Activated naive CD4-positive, alpha-beta T cell (primary cell): ENCODE measurements at places on chromosomes 12 and 14.
A peak's percentile ranks its signal among the peaks of the same experiment; 100 is the strongest.

- no peak for DNase-seq
Observed at GRCh38 chr14:30195941-30196340, 268.3 kb upstream of the PRKD1 start.

- DNase-seq, result no peak
Observed at GRCh38 chr12:30564394-30564793, 131.3 kb downstream of the IPO8 start.

DNA sequence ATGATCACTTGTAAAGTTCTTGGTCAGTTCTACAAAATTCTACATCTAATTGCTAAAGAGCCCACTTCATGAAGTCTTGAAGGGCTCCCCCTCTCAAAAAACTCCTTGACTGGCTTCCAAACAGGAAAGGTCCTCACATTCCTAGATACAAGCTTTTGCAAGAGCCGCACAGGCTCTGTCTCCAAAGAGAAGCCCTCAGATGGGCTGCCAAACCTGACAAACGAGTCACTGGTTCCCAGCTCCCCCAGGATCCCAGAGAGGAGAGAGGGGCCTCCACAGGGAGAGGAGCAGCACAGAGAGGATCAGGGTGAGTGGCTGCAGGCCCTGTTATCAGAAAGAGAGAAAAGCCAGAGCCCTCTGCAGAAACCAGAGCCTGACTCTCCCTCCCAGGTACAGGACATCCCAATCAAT, 5.8 kb downstream of the NID2 start:
- no peak for DNase-seq

GRCh38 chr14:70008284-70009262, 129.4 kb downstream of the SMOC1 start:
- DNase-seq, result no peak

GRCh38 chr14:75484711-75485429, 37.4 kb upstream of the BATF start:
- DNase-seq, result no peak

DNA sequence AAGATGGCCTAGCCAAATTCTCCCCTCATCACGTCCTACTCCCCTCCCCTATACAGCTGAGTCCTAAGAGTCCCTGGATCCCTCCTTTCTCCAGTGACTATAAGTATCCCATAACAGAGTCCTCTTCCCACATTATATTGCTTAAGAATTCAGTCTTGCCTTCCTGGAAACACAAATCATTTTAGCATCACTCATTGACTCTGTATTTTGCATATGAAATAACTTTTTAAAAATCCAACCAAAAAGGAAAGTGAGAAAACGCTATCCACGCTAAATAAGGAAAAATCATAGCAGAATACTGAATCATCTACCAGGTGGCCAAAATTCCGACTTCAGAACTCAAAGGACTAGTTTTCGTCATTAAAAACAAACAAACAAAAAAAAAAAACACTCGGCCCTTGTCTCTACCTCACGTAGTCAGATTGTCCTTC, 130.2 kb downstream of the GCH1 start:
- no peak for DNase-seq

DNA sequence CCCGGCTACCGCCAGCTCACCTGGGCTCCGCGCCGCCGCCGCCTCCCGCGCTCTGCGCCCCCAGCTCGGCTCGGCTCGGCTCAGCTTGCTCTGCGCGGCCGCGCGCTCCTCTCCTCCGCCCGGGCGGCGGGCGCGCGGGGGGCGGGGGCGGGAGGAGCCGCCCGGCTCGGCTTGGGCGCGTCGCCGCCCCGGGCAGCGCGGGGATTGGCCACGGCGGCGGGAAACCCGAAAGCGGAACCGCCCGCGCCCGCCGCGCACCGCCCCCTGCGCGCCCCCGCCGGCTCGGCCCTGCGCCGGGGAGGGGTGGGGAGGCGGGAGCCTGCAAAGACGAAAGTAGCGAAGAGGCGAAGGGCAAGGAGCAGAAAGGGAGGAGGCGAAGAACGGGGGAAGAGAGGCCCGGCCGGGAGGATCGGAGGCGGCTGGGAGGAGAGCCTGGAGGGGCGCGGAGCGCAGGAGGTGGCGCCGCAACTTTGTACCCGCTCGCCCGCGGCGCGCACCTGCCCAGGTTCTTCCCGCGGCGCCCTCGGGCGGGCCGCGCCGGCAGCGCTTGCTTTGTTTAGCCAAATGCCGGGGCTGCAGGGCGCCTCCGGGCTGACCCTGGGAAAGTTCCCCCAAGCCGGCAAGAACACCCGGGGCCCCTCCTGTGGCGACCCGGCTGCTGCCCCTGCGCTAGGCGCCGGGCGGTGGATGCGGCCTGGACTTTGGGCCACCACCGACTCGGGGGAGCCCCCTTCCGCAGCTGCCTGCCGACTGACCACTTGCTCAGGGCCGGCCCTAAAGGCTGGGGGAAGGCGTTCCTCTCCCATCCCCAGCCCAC, at the start of gene CAMKK2:
Gene CAMKK2, minus strand, starts transcription at position 92 of the 817 bp plus-strand sequence. CDS start 22,183 bp downstream, outside the sequence.
- DNase-seq, result peak; percentile 53

DNA sequence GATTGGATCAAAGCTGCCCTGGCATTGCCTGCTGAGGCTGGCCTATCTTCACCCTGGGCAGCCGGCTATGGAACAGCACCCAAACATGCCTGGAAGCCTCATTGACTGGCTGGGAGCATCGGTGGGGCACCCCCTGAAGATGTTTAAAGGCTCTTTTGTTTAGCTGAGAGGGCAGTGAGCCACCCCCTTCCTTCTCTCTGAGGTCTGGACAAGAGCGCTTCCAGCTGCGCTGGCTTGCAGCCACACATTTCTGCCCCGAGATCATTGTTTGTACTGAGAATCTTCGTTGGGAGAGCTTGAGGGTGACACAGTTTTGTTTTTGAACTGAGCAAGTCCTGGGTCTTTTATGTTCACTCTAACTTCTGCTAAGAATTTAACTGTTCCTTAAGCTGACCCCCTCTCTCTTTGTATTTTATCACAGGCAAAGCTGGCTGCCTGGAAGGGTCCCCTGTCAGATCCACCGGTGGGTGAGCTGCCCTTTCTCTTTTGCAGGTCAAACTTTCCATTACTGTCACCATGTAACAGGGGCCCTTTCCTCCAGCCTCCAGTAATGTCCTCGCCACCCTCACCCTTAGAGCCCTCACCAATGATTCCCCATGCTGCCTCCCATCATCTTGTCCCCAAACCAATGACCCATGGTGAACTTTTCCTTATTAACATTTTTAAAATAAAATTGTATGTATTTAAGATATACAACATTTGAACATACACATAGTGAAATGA, 212.2 kb downstream of the KIF26A start:
- DNase-seq, result no peak

DNA sequence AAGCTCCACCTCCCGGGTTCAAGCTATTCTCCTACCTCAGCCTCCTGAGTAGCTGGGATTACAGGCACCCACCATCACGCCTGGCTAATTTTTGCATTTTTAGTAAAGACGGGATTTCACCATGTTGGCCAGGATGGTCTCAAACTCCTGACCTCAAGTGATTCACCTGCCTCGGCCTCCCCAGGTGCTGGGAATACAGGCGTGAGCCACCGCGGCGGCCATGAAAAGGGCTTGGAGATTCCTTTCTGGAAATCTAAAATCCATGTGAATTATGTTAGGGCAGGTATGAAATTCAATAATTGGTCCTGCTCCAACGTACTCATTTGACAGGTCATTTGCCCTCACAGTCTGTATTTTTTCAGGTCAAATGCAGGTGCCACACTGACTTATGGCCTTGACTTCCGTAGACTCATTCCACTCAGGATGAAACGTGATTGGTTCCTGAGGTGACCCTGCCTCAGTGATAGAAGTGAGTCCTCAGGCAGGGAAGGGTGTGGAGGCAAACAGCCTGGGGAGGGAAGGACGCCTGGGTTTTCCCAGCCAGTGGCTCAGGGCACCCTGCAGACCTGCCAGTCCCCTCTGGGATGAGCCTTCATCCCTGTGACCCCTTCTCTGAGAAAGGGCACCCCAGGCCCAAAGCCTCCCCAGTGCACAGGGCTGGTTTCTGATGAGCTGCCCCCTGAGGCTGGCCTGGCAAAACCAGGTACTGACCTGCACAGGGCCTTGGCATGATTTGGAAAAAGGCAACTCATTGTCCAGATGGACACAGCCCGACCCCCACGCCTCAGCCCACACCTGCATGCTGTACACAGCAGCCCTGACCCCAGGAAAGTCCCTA, 48.7 kb downstream of the PSMA6 start:
- no peak for DNase-seq

DNA sequence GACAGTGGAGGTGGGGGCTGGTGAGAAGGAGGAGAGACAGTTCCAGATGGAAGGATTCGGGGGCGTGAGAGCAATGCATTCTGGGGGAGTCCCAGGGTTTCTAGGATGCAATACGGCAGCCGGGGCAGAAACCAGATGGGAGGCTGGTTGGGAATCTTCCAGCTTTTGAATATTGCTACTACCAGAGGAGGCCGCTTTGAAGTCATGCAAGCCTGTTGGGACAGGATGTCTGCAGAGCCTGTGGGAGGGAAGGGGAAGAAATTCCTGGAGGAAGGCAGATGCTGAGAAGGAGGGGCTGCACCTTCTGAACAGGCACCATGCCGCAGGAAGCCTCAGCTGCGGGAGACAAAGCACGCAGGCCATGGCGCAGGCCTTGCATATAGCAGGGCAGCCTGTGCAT, 105.4 kb downstream of the APAF1 start:
- no peak for DNase-seq

GRCh38 chr12:54053751-54054741, at the start of gene HOXC4:
Gene HOXC4 (plus strand): TSS chr12:54053835. CDS start chr12:54053923, 88 bp downstream.
- no peak for DNase-seq

DNA sequence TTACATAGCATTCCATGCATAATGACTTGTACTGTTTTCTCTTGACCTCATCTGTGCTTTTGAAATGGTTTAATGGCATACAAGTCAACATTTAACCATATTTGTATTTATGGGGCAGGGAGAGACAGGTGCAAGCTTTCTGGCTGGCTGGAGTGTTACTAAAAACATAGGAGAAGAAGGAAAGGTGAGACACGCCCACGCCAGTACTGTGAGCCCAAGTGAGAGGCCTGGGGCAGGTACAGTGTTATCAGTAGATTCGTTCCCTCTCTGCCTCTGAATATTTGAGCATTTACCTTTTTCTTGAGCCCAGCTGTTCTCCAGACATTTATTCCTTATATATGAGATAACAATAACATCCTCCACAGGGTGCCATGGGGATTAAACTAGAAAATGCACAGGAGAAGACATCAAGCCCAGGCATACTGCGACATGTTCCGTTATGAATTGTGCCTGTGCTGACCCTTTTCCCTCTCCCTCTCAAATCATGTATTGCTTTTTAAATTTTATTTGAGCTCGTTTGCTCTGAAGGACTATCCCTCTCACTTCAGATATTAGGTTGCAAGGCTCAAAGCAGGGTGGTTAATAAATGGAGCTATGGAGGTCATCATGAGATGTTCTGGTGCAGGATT, 34.6 kb upstream of the TUBA1C start:
- no peak for DNase-seq

DNA sequence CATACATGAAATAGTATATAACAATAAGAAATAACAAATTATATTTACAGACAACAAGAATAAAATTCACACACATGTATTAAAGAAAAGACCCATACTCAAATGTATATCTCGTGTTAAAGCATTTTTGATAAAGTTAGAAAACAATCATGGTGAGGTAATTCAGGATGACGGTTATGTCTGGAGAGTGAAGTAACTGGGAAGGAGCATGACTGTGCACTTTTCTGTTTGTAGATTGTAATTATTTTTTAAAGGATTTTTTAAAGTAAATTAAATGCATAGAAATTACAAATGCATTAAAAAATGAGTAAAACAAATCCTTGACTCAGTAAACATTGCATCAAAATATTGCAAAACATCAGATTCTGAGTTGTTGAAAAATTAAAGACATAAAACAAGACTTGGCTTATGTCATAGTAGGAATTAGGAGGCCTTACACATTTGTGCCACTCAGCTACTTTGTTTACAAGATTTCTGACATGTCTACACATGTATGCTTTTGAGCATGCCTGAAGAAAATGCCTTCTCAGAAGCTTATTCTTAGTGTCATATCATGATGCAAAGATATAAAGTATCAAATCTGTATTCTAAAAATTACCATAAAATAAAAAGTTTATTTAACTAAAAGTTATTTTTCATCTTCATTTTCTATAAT, 1325.1 kb downstream of the SLC16A7 start:
- DNase-seq, result no peak

GRCh38 chr12:48028541-48029431, 24.5 kb upstream of the COL2A1 start:
- DNase-seq, result no peak

DNA sequence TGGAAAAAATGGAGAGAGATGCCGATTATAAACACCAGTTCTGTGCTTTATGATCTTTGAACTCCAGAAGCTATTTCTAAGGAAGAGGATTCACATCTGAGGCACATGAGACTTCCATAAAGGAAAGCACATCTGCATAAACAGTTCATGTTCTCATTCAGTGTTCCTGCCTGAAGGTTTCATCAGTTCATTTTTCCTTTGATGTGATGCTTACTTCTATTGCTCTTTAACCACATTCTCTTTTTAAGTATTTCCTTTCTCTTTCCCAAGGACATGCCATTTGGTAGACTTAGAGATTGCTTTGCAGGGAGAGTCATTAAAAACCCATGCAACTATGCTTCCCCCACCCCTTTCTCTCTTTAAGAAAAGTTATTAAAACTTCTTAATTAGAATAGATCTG, 387.0 kb upstream of the FLRT2 start:
- DNase-seq, result no peak

DNA sequence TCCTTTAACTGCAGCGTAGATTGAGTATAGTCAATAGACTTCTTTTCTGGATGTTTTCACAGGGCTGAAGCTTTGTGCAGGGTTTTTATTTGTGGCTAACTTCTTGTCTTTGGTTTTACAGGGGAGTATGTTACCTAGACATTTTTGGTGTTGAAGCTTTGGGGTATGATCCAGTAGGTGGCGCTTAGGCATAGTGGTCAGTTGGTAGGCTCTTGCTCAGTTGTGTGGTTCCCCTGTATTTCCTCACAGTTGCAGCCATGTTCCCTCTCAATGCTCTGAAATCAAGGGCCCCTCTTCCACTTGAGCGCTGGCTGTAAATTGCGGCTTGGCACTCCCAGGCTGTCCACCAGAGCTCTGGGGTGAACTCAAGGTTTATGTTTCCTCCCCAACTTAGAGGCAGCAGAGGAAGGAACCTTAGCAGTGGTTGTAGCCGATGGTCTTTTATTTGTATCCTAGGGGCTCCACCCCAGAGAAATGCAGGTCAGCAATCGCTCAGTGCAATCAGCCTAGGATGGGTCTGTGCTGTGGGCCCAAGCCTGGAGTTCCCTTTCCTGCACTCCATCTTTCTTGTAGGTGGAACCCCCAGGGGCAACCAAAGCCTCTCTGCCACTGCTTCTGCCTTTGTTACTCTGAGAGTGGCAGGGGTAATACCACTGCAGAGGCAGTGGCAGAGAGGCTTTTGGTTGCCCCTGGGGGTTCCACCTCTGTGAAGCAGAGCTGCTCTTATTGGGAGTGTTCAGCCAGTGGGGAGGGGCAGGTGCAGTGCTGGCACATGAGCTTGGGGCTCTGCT, 55.1 kb downstream of the CMAS start:
- DNase-seq, result no peak

GRCh38 chr12:106633451-106633823, 50.6 kb downstream of the RFX4 start:
- no peak for DNase-seq

- DNase-seq, result no peak
Observed at GRCh38 chr12:124780752-124781685, 82.6 kb downstream of the SCARB1 start.
